ENCODE measurements at places on chromosomes 6 and 20. TPM values are rescaled to one million over a fixed set of nuclear protein-coding genes. Genes with fewer than 3 reads are reported as not detected.
A peak's percentile ranks its signal among the peaks of the same experiment; 100 is the strongest.

GRCh38 chr20:62704341-62704948, 4.2 kb upstream of the NTSR1 start:
- DNase-seq = peak; percentile 87

BMP7 gene
- total RNA-seq = 12.8 TPM

DNA sequence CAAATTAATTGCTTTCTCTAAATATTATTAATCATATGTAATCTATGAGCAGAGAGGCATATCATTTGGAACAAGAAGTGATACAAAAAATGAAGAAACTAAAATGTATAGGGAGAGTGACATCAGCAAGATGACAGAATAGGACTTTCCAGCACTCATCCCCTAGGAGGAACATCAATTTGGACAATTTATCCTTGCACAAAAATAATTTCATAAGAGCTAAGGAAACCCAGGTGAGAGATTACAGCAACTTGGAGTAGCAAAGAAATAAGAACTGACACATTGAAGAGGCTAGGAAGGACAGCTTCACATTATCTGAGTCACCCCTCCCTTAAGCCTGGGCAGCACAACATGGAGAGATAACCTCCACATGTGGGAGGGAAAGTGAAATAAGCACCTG, 347.5 kb downstream of the MAFB start:
- no peak for DNase-seq

DNA sequence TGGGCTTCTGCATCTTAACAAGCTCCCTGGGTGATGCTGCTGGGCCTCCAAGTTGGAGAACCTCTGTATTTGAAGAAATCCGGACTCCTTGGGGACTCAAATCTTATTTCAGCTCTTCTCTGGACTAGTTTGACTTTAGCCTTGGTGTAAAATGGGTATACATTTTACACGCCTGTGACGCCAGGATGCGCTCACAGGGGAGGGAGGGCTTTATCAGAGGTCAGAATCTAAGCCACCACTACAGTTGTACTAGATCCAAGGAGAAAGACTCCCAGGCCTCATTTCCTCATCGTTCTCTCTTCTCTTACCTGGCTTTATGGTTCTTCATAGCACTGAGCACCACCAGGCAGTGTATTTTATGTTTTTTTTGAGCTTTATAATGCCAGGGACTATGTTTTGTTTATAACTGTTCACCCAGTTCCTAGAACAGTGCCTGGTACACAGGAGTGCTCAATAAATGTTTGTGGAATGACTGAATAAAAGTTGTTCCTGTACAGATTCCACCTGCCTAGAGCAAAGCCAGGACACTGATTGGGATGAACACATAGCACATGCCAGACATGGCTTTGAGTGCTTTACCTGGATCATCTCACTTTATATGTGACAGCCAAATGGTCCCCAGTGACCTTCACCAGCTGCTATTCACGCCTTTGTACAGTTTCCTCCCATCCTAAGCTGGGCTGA, 5.1 kb upstream of the RBCK1 start:
- no peak for DNase-seq

GINS1 gene
- 6.5 TPM for total RNA-seq

DNA sequence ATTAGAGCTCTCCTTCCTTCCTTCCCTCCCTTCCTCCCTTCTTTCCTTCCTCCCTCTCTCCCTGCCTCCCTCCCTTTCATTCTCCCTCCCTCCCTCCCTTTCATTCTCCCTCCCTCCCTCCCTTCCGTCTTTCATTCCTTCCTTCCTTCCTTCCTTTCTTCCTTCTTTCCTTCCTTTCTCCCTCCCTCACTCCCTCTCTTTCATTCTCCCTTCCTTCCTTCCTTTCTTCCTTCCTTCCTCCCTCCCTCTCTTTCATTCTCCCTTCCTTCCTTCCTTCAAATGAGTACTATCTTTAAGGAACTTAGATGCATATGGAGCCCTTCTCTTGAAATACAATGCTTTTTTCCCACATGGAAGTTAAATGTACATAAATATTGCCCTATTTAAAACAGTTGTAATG, 20.9 kb upstream of the PTPRK start:
- no peak for DNase-seq

DNA sequence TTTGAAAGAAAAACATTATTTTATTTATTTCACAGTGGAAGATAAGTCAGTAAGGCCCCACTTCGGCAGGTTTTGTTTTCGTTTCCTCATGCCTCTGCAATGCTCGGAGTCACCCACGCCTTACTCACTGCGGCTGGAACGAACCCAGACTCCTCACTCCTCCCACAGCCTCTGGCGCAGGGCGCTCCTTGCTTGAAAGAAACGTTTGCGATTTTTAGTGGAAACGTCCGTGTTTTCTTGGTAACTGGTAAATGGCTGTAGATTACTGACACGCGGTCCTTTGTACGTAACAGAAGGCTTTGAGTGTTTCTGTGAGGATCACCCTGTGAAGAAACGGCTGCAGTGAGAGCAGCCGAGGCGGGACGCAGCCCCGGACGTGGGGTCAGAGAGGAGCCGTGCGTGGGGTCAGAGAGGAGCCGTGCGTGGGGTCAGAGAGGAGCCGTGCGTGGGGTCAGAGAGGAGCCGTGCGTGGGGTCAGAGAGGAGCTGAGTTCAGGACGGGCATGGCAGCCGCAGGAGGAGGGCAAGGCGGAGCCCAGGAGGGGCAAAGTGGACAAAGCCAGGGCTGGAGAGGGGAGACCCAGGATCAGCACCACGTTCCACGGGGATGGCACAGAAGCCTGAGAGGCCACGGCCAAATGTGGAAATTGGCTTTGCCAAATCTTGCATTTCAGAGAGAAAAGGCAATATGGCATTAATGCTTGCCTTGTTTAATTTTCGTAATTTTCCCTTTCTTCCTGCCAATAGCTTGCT, 198.6 kb upstream of the THBS2 start:
- no peak for DNase-seq

DNA sequence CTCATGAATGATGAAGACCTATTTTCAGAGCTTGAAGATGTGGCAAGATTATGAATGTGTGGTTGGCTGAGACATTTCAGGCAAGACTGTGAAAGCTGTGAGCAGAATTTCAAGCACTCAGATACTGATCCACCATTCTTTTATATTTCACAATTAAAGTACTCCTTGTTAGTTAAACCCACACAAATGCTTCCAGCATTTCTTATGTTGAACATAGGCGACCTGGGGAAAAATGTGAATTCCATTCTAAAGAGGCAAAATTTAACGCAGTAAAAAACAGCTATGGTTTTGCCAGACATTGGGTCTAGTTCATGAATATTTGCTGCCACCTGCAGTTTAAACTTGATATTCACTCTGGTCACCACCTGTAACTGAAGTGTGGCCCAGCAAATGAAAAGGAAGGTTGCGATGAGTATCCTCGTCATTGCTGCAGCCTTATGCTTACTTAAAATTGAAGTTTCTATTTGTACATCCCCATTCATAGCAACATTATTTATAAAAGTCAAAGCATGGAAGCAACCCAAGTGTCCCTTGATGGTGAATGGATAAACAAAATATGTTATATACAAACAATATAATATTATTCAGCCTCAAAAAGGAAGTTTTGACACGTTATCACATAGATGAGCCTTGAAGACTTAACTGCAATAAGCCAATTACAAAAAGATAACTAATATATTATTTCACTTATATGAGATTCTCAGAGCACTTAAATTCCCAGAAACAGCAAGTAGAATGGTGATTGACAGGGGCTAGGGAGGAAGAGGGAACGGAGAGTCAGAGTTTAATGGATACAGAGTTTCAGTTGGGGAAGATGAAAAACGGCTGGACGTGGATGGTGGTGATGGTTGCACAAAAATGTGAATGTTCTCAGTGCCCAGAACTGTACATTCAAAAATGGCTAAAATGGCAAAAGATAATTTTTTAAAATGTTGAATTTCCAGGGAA, 32.4 kb upstream of the FAM184A start:
- peak; percentile 71 for DNase-seq

GRCh38 chr6:30002871-30003270, 58.2 kb upstream of the POLR1H start:
- no peak for DNase-seq

GRCh38 chr20:44543358-44543757, 21.5 kb upstream of the SERINC3 start:
- DNase-seq = no peak

ZC3H12D gene
- 0.50 TPM for total RNA-seq

GRCh38 chr6:827431-827830, 134.5 kb upstream of the EXOC2 start:
- no peak for DNase-seq

- DNase-seq = no peak
Observed at GRCh38 chr6:139271056-139271455, 20.7 kb downstream of the TXLNB start.

BACH2 gene
- 7.1 TPM for total RNA-seq

CTAGE9 gene
- total RNA-seq = 0.20 TPM

CGAS gene
- total RNA-seq = 1.0 TPM

DNA sequence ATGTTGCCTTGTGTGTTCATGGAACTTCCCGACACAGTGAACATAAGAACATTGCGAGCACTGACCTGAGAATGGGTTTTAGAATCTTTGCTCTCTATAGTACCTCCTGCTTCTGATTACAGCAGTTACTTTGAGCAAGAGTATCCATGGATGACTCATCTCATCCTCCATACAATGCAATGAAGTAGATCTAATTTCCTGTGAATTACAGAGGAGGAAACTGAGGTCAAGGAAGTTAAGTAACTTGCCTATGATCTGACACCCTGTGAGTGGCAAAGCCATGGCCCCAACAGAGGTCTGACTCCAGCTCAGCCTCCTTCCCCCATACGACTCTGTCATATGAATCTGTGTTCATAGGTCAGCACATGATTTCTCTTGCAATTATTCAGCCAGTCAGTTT, 518.1 kb downstream of the TFAP2A start:
- no peak for DNase-seq

TGM6 gene
- total RNA-seq = not detected

GRCh38 chr6:25012657-25013056, 76.9 kb upstream of the RIPOR2 start:
- DNase-seq = no peak

TNNC2 gene
- 0.63 TPM for total RNA-seq

HMGN3 gene
- total RNA-seq = 146 TPM

- DNase-seq = peak; percentile 69
Observed at GRCh38 chr20:59948828-59949720, 8.9 kb downstream of the FAM217B start.

DNA sequence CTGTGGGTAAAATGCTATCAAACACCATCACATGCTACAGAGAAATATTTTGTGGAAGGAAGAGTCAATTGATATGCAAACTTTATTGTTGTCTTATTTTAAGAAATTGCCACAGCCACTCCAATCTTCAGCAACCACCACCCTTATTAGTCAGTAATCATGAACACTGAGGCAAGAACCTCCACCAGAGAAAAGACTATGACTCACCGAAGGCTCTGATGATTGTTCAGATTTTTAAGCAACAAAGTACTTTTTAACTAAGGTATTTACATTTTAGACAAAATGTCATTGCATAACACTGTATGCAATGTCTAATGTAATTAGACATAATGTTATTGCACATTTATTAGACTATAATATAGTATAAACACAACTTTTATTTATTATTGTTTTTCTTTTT, 26.2 kb upstream of the MMP24 start:
- DNase-seq = no peak

GRCh38 chr6:129267028-129267427, 384.1 kb downstream of the LAMA2 start:
- DNase-seq = no peak

DNA sequence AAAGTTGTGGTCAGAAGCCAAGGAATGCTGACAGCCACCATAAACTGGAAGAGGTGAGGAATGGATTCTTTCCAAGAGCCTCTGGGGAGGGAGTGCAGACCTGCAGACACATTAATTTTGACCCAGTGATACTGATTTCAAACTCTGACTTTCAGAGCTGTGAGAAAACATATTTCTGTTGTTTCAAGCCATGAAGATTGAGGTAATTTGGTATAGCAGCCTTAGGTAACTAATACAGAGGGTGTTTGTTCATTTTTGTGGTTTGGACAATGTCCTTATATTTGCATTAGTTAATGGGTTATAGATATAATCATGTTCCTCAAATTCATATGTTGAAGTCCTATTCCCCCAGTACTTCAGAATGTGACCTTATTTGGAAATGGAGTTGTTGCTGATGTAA, 85.4 kb upstream of the GTSF1L start:
- DNase-seq = no peak

- no peak for DNase-seq
Observed at GRCh38 chr6:156407334-156407733, 369.8 kb upstream of the ARID1B start.

MAP7 gene
- total RNA-seq = 24.1 TPM

DNA sequence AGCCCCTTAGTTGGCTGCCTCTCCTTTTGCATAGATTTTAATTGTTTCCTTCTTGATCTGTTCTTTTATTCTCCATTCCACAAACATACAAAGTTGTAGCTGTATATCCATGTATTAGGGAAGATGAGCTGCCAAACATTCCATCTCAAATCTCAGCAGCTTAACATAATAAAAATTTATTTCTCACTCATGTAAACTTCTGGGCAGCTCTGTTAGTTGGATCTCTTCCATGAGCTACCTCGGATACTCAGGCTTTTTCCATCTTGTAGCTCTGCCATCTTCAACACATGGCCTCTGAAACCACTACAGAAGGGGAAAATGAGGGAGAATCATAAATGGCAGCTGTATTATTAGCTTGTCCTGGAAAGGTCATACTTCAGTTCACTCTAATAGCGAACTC, 149.4 kb upstream of the BMP2 start:
- DNase-seq = no peak

POPDC3 gene
- 0.93 TPM for total RNA-seq

DNA sequence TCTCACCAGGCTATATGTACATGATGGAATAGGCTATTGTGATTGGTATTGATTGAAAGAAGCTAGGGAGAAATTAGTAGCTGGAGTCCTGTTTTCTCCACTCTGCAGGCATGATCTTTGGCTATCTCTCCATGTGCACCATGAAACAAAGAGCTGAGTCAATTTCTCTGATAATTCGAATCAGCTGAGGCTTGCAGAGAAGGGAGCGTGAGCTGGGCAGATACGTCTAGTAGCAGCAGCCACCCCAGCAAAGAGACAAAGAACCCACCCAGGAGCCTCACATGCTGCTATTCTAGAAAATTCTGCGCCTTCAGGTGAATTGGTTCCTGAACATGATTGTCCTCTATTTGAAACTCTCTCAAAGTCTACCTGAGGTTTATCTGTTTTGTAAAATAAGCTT, 6.9 kb upstream of the SGK1 start:
- no peak for DNase-seq

NKX2-4 gene
- total RNA-seq = not detected

TAGAP gene
- 4.9 TPM for total RNA-seq

GUCA1A gene
- total RNA-seq = 0.43 TPM

DNA sequence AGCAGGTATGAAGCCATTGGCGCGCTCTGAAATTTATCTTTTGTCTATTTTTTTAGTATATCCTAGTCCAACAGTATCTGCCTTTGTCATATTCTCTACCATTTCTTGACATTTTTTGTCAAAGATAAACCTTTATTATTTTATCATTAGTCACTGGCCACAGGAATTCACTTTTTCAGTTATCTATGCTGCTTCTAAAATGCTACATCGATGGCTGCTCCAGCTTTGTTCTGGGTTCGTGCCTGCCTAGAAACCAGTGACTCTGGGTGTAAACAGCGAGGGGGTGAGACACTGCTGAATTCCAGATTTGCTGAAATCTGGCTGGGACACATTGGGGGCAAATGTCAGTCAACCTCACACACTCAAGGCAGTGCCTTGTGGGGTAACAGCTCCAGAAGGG, 193.4 kb downstream of the CDC5L start:
- no peak for DNase-seq
